ENCODE measurements at places on chromosomes 1 and 21.

DNA sequence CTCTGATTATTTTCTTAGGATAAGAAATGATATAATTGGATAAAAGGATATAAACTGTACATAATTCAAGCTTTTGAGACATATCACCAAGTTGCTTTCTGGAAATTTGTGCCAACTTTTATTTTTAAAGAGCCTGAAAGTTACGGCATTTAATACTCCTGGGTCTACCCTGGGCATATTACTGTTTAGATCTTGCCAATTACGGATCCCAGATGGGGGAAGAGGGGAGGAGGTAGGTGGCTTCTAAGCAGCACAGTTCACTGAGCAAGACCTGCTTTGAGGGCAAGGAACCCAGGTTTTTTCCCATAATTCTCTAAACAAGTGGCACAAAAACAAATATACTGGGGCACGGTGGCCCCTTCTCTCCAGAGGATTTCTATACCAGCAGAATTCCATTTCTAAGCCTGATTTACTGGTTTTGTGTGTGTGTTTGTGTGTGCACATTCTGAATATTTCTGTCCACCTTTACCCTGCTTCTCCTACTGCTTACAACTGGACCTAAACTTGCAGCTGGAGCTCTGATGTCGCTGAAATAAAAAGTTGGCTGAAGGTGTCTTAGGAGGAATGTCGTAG is 76.7 kb downstream of the LAMC2 start:
- no peak for DNase-seq

DNA sequence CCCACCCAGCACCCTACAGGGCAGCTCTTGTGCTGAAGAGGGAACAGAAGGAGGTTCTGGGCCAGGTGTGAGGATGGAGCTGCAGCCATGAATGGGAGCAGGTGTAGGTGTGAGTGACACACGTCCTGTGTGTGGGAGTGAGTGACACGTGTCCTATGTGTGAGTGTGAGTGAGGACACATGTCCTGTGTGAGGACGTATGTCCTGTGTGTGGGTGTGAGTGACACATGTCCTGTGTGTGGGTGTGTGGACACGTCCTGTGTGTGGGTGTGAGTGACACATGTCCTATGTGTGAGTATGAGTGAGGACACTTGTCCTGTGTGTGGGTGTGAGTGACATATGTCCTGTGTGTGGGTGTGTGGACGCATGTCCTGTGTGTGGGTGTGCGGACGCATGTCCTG is 26.4 kb downstream of the MEGF6 start:
- no peak for DNase-seq

- DNase-seq, result no peak
Measured at GRCh38 chr1:164265232-164265631, 293.8 kb upstream of the PBX1 start.

DNA sequence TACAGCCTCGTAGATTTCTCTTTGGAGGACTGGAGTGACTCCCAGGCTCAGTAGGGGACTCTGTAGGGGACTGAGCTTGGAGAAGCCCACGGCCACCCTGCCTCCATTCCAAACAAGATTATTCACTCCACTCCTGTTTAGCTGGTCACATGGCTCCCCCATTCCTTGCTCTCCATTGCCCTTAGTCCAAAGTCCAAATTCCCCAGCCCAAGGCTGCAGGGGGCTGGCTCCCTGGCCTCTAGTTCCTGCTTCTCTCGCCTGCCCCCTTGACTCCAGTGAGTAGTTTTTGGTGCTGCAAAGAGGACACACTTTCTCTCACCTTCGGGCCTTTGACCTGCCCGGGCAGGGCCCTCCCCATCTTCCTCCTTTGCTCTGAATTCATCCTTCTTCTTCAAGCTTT is 403.3 kb downstream of the KIF26B start:
- DNase-seq, result no peak
